ENCODE measurements at places on chromosomes 4 and X.

GRCh38 chr4:189124149-189124758, 816.4 kb upstream of the FRG1 start:
- no peak for DNase-seq

GRCh38 chr4:80463509-80463908, 128.0 kb downstream of the CFAP299 start:
- DNase-seq = no peak

DNA sequence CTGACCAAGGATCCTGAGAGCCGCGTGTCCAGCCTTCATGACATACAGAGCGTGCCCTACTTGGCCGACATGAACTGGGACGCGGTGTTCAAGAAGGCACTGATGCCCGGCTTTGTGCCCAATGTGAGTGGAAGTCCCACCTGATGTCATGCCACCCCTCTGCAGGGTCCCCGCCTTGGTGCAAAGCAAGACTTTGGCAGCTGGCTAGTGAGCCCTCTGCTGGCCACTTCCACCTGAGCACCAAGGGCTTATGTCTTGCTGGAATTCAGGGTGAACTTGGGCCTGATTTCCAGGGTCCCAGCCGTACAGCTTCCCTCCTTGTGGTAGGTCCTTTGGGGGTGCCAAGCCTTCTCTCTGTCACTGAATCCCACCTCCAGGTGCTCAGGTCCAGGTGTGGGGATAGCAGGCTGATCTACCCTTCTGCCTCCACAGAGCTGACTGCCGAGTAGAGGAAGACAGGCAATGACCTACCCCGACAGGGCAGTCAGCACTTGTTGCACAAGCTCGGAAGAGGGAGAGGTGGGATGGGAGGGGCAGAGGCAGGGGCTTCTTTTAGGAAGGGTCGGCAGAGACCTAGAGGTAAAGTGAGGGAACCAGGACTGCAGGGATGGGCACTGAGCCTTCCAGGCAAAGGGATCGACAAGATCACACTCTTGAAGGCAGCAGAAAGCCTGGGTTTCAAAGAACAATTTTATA, 248.1 kb downstream of the EVC2 start:
- no peak for DNase-seq

GRCh38 chr4:77619408-77619807, 13.8 kb downstream of the CXCL13 start:
- no peak for DNase-seq

DNA sequence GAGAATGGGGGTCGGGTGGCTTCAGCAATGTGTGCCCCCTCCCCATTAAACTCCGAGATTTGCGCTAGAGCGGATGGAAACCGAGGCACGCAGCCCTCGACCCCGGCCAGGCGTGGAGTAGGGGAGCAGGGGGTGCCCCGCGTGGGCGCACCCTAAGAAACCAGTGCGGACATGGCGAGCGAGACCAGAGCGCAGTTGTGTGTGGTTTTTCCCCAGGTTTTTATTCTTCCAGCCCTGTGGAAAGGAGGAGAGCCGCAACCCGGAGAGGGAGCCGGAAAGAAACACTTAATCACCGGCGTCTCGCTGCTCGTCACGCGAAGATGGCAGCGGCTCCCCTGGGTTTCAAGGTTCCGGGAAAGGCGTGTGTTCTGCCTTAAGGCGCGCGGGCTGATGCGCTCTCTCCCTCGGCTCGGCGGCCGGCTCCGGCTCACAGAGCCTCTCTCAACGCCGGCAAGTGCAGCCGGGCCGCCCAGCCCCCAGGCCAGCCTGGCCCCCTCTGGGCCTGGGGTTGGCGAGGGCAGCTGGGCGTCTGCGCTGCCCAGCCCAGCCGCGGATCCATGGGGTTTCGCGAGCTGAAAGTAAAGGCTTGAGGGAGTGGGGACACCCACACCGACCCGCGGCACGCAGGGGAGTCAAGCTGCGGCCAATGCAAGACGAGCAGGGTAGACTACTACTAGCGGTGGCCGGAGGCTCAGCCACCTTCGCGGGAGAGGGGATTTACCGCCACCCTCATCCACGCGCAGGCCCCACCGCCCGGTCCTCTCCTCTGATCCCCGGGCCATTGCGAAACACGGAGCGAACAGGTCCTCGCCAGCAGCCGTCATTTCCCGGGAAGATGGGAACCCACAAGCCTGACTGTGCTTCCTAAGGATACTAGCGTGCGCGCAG, 74.0 kb upstream of the BCOR start:
- no peak for DNase-seq

- no peak for DNase-seq
Measured at GRCh38 chrX:38293741-38294140, 33.6 kb downstream of the RPGR start.

DNA sequence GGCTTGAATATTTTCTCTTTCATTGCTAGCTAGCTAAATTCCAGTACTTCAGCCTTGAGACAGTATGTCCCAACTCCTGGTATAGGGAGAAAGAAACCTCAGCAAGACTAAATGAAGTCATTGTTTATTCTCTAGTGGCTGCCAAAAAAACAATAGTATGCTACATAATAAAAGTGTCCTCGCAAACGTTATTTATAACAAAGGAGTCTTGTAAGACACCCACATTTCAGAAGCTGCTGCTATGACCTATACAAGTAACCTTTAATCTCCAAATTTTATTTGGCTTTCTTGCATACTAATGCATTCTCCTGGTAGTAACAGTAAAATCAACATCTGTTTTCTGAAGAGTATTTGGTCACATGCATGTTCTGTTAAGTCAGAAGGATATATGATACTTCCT, 28.8 kb downstream of the NEK1 start:
- no peak for DNase-seq

- DNase-seq = no peak
Measured at GRCh38 chr4:109020861-109021260, 258.0 kb upstream of the ETNPPL start.

GRCh38 chrX:124010157-124010556, 48.7 kb downstream of the STAG2 start:
- DNase-seq = no peak

DNA sequence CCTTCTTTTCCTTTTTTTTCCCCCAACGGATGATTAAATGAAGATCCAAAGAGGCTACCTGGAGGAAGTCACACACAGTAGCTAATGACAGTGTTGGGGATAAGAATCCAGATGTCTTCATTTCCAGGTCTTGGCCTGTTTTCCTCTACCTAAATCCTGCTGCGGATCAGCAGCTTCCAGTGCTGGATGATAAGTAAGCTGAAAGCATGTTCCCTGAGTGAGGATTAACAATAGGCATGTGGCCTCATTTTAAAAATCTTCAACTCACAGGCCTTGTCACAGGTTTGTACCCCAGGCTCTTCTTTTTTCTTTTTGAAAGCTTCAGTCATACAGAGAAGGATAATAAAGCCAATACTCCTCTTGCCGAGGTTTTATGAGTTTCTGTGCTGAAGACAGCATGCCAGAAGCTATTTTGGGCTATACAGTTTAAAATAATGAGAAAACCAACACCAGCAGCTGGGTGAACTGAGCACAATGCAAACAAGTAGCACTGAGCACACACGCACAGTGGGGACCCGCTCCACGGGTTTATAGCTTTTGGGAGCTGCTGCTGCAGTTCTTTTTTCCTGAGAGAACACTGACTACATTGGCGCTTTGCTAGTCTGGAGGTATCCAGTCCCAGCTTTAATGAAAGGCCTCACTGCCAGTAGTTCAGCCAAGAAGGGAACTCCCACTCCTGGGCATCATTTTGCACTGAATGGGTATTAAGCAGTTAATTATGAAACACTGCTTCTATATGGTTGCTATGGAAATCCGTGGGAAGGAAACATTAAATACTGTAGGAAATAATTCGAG, 184.2 kb upstream of the CTSO start:
- no peak for DNase-seq

DNA sequence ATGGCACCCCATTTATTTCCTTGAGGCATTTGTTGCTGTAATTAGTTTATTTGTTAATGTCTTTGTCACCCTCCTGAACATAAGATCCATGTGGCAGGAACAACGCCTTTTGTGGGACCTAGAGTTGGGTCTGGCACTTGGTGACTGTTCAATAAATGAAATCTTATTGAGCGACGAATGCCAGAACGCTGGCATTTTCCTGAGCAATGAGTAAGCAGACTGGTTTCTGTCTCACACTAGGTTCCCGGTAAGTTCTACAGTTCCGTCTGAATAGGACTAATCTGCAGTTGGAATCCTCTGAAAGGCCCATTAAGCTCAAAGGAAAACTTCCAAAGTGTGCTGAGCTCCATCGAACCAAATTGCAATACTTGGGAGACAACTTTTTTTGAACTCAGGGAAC, 49.2 kb downstream of the GATB start:
- no peak for DNase-seq

All from sciatic nerve (tissue), 2 donors.